ENCODE measurements at places on chromosomes 1 and 21. TPM values are rescaled to one million over a fixed set of nuclear protein-coding genes. Genes with fewer than 3 reads are reported as not detected.

DNA sequence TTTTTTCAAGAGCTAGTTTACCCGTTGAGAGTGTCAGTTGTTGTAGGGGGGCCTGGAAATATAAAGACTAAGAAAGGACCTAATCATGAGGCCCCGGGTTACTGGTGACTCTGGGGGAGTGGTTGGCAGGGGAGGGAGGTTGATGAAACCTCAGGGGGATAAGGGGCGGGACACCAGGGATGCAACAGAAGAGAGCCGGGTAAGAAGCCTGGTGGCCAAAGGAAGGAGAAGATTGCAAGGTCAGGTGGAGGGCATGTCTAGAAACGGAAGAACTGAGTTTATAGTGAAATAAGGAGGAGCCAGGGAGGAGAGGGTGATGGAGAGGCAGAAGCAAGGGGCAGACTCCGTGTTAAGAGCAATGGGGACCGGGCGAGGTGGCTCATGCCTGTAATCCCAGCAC is 12.5 kb upstream of the SPOCD1 start:
- no peak for DNase-seq

Gene FABP3
- total RNA-seq: not detected

Gene SH3BGRL3
- 96.2 TPM for total RNA-seq

Gene CIART
- total RNA-seq: 0.35 TPM

Gene FAM177B
- total RNA-seq: not detected

- no peak for DNase-seq
Measured at GRCh38 chr1:175873290-175873935, 130.0 kb upstream of the TNR start.
